ENCODE measurements at places on chromosomes 13 and 19.

GRCh38 chr19:10269333-10270179 lies 1.4 kb upstream of the ICAM1 start:
- DNase-seq = peak; percentile 80

DNA sequence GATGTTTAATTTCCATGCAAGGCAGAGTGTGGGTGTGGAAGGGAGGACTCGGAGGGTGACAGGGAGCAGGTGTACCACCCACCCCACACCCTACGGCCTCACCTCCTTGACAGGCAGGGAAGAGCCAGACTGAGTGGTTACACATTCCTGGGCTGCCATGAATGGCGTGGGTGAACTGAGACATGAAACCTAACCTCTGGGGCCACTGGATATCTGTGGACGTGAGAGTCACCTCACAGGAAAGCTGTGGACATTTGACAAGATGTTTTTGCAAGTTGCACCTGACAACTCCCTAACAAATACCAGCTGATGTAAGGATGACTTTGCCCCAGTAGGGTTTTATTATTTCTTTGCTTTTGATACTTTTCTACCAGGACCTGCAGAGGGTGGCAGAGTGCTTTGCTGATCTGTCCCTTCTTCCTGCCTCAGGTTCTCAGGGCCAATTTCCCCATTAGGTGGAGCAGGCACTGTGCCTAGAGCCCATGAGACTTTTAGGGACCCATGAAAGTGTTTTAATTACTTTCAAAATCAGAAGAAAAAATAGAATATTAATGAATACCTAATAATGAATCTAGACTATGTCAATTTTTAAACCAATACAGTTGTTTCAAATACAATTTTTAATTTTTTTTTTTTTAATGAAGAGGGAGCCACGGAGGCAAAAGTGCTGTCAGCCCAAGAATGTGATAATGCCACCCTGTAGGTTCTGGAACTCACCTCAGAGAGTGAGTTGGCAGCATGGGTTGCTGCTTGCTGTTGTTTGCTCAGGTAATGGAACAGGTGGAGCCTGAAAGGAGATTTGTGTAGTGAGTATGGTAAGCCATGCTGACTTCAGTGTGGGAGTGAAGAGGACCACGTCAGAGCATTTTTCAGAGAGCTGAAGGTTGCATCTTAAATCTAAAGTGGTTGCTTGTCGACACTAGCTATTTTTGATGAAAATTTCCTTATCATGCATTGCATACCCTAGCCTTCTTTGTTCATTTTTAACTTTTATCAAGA lies 58.0 kb upstream of the CYSLTR2 start:
- DNase-seq = no peak

GRCh38 chr13:81916461-81916860 lies 1575.5 kb upstream of the SPRY2 start:
- no peak for DNase-seq

DNA sequence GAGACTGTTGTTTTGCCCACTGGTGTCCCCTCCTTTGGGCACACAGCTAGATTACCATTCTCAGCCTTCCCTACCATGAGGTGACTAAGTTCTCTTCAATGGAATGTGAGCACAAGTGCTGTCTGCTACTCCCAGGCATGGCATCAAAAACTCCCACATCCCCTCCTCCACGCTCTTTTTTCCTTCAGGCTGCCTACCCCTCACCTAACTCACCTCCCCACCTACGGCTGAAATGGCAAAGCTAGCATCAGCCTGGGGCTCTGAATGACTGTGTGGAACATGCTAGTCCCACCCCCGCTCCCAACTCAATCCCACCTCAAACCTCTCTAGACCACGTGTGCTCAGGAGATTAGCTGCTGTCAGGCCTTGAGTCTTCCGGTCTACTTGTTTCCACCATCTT lies 512.2 kb downstream of the DIAPH3 start:
- no peak for DNase-seq

DNA sequence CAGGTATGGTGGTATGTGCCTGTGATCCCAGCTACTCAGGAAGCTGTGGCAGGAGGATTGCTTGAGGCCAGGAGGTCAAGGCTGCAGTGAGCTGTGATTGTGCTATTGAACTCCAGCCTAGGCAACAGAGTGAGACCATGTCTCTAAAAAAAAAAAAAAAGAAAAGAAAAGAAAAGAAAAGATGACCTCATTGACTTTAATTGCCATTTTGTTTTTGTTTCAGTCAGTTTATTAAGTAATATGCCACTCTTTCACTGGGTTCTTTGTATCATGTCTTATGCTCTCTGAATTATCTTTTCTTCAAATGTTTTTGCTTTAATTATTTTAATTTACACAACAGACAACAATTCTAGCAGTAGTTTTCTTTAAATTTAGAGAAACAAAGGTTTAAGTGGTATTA lies 293.8 kb downstream of the TSHZ3 start:
- DNase-seq = no peak

- no peak for DNase-seq
These were observed 153.5 kb downstream of the LMO7 start for GRCh38 chr13:75789451-75790197.

- no peak for DNase-seq
These were observed 7.3 kb downstream of the PTBP1 start for GRCh38 chr19:804419-805165.
